Activated T-cell treated with anti-CD3 and anti-CD28 coated beads, Interleukin-2, amount 50 U/mL, for 72 hours (primary cell): ENCODE measurements at places on chromosomes 12 and 14. TPM values are rescaled to one million over a fixed set of nuclear protein-coding genes. Genes with fewer than 3 reads are reported as not detected.

RASSF9 gene
- total RNA-seq = not detected

DNA sequence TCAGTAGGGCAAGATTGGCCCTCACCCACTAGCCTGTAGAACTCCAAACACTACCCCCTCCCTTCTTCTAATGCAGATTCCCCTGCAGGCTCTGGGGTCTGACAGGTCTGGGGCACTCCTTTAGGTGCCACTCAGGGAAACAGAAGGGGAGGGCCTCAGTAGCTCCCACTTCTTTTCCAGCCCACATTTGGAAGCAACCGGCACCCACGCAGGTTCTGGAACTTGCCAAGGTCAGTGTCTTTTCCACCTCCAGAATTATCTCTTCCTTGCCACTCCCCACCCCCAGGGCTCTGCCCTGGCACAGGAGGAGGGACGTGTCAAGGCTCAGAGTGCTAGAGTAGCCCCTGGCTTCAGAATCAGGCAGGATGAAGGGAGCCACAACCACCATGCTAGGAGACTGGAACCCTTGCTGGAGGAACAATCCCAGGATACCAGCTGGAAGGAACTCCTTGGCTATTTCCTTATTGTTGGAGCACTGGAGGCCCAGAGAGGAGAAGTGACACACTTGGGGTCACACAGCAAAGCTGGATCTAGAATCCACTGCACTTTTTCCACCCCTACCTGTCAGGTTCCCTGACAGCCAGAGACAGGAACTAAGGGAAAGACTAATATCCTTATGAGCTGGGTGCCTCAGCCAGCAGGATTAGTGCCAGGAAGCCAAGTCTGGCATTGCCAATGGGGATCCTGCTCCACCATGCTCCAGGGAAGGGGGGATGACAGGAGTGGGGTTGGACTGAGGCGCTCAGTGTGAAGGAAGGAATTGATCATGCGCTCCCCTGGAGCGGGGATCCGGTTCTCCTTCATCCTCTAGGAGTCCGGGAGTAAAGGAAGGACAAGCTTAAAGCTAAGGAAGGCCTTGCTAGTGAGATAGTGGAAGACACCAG, 1.8 kb upstream of the FIGNL2 start:
- no peaks in the 10 kb centered on the region for H3K36me3 ChIP-seq
- no peak overlapping the region for H3K27ac ChIP-seq
- H3K4me3 ChIP-seq = no peak overlapping the region
- DNase-seq = no peak
- peaks cover 25% of the 10 kb centered on the region for H3K27me3 ChIP-seq

KLRD1 gene
- 2.0 TPM for total RNA-seq

GUCY2C gene
- not detected for total RNA-seq
